Activated CD4-positive, alpha-beta T cell treated with anti-CD3 and anti-CD28 coated beads, Interleukin-2, amount 50 U/mL, for 1 hour (primary cell): ENCODE measurements at places on chromosomes 1 and 21.

DNA sequence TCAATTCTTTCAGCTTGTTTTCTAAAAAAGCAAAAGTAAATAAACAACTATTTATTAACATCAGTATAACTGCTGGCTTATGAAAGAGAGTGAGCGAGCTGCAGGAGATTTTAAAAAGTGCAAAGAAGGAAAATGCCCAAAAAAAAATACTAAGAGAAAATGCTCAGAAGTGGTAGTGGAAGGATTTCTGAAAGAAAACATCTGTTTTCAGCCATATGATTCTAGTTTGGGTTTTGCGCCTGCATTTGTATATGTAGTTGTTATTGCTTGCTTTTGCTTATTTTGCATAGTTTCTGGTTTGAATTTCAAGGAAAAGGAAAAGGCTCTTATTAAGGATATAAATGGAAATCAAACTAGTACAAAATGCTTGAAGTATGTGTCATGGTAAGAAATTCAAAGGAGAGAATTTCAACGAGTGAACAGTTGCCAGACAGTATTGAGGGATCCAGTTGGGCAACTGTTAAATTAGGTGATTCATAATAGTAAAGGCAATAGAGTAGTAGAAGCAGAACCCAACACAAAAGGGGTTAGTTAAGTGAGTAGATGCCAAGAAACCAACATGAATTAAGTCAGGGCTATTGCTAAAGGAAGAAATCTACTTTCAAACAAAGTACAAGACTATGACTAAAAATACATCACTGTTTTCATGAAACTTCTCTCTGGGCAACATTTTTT lies 1.2 kb downstream of the GBP5 start:
- DNase-seq = no peak

- DNase-seq = no peak
These were observed 236.9 kb downstream of the RPS6KC1 start for GRCh38 chr1:213287987-213288386.

DNA sequence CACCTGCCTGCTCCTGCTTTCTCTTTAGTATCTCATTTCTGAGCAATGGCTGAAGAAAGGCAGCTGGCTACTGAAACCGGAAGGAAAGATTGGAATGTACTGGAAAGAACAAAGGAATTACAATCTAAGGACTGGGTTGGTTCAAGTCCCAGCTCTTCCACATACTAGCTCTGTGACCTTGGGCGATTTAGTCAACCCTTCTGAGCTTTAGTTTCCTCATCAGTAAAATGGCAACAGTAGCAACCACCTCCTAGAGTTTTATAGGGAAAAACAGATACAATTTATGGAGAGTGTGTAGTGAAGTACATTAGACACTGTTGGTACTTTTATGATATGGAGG lies 158.8 kb downstream of the KAZN start:
- no peak for DNase-seq

- no peak for DNase-seq
These were observed 64.9 kb upstream of the LMO4 start for GRCh38 chr1:87263785-87264184.
